NCI-H1694 (cell line): ENCODE measurements at places on chromosomes 7 and 10.
A peak's percentile ranks its signal among the peaks of the same experiment; 100 is the strongest.

GRCh38 chr10:119693262-119693957 is 32.4 kb upstream of the INPP5F start:
- DNase-seq: no peak

GRCh38 chr10:91032611-91033206 is 111.8 kb upstream of the ANKRD1 start:
- no peak for DNase-seq

DNA sequence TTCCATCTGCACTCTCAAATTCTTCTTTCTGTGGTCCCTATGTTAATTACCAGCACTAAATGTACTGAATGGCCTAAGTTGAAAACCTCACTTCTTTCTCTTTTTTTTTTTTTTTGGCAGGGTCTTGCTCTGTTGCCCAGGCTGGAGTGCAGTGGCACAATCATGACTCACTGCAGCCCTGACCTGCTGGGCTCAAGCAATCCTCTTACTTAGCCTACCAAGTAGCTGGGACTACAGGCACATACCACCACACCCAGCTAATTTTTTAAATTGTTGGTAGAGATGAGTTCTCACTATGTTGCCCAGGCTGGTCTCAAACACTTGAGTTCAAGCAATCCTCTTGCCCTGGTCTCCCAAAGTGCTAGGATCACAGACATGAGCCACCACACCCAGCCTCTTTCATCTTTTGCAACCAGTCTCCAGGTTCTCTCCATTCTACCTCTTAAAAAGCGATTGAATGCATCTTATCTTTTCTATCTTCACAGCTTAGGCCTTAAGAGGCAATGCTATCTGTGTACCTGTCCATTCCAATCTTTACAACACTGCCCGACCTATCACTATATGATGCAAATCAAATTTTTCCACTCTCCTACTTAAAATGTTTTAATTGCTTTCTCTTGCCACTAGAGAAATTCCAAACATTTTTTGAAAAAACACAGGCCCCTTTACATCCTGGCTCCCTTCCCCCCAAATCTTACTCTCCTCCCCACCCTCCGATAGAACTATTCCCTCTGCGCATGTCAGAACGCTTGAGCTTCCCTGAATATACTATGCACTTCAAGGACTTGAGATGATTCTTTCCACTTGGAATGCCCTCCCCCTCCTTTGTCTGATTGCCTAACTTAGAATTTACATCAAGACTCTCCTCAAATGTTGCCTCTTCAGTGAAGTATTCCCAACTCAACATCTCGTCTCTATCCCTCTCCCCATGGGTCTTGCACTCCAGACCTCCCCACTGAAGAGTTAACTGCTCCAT is 6.0 kb downstream of the ICA1 start:
- no peak for DNase-seq

DNA sequence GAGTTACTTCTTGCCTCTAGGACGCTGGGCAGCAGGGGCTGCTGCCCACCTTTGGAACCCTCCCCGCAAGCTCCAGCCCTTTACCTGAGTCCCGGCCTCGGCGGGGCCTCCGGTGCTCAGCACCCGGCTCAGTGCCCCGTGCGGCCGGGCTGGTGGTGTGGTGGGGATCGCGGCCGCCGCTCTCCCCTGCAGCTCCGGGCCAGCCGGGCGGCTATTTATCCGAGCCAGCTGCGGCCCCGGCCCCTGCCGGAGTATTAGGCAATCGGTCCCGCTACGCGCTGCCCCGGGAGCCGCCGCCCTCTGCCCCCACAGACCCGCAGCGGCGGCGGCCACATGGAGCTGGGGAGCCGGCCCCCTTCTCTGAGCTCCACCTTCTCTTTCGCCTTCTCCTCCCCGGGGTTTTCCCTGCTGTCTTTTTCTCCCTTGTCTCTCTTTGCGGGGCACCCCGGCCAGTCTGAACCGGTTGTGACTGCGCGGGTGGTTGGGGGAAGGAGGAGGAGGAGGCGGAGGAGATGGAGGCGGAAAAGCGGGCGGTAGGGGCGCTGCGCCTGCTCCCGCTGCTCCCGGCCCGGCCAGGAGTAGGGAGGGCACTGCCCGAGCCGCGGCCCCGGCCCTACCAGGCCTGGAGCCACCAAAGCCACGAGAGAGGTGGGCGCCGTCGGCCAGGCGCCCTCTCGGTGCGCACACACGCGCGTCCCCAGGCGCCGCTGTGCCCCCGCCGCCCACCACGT is at the start of gene SLC16A9:
TSS of gene SLC16A9 (minus strand) at position 456 of the 731 bp plus-strand sequence. CDS start 25,559 bp downstream, outside the sequence.
- peak; percentile 26 for DNase-seq

GRCh38 chr10:52652431-52653262 is 119.9 kb downstream of the MBL2 start:
- DNase-seq: no peak

DNA sequence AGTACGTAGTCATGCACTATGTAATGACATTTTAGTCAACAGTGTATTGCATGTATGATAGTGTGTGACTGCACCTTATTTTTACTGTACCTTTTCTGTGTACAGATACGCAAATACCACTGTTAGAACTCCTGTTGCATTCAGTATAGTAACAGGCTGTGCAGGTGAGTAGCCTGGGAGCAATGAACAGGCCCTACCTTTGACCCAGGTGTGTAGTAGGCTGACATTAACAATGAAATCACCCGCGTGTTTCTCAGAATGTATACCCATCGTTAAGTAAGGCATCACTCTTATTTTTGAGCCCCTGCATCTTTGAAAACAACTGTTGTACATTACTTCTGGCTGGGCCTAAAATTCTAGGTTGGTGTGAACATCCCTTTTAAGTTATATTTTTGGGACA is 41.6 kb downstream of the DAGLB start:
- DNase-seq: no peak

DNA sequence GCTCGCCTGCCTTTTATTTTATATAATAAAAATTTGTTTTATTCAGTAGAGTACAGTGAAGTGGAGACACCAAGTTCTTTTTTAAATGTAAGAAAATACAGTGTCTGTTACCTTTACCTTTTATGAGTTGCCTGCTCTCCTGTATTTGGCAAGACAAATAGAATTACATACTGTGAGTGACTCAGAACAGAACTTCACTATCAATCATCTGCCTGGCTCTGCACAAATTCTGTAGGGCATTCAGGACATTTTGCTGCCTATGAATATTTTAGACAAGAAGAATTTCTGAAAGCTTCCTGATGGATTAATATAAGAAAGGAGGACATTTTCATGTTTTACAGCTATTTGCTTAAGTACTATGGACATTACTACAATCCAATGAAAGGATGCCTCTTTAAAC is 135.4 kb upstream of the PHF14 start:
- no peak for DNase-seq

DNA sequence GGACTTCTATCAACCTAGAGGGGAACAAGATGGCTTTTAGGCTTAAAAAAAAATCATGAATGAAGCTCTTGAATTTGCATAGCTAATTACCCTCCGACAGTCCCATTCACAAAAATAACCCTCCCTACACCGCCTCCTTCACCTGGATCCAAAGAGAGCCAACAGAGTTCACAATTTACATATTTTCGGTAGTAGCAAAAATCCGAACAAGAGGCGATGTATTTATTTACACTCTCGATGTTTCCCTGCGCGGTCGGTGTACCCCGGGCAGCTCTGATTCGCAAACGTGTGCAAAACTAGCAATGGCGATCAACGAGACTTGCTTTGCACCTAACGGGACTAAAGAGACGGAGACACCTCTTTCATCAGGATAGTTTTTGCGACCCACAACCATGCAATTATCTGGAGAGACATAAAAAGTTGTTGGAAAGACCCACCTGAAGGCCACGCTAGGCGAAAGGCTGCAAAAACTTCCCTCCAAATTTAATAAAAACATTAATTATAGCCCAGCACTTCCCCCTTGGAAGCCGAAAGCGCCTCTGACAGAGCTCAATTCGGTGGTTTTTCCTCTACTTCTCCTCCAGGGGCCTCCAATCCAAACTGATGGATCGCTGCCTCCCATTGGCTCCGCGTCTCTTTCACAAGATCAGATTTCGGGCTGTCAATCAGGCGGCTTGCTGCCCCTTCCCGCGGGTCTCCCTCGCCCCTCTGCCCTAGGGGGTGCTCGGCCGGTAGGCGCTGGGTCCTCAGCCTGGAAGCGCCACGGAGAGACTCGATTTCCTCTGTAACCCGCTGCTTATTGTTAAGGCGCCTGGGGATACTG is at the start of gene ETV1:
TSS of gene ETV1 (minus strand) at position 541 of the 823 bp plus-strand sequence. CDS start 614 bp downstream, outside the sequence.
- DNase-seq: peak; percentile 36

DNA sequence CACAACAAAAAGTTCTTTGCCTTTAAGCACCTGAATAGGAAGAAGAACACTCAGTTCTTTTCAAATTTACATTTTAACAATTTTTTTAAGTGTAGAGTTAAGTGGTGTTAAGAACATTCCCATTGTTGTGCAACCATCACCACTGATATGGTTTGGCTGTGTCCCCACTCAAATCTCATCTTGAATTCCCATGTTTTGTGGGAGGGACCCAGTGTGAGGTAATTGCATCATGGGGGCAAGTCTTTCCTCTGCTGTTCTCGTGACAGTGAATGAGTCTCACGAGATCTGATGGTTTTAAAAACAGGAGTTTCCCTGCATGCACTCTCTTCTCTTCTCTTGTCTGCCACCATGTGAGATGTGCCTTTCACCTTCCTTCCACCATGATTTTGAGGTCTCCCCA is 155.7 kb downstream of the PLXNA4 start:
- no peak for DNase-seq

- peak; percentile 78 for DNase-seq
Observed at GRCh38 chr10:85224366-85224940, 896.1 kb downstream of the CCSER2 start.

DNA sequence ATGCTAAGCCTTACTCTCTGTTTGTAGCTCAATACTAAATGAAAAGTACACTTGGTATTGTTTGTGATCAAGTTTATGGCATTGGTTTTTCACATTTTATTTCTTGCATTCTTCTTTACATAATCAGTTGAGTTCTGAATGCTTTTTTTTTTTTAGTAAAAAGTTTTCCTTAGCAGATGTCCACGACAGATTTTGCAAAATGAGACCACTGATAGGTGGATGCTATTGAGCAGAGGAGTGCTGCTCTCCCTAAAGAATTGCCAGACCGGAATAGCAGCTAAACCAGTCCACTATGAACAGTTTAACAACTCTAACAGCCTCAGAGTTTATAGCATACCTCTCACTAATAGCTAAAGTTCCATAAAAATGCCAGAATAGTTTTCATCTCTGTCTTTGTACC is 225.1 kb upstream of the CACNA2D1 start:
- no peak for DNase-seq

GRCh38 chr10:35400595-35401268 is 64.4 kb downstream of the CCNY start:
- DNase-seq: no peak

DNA sequence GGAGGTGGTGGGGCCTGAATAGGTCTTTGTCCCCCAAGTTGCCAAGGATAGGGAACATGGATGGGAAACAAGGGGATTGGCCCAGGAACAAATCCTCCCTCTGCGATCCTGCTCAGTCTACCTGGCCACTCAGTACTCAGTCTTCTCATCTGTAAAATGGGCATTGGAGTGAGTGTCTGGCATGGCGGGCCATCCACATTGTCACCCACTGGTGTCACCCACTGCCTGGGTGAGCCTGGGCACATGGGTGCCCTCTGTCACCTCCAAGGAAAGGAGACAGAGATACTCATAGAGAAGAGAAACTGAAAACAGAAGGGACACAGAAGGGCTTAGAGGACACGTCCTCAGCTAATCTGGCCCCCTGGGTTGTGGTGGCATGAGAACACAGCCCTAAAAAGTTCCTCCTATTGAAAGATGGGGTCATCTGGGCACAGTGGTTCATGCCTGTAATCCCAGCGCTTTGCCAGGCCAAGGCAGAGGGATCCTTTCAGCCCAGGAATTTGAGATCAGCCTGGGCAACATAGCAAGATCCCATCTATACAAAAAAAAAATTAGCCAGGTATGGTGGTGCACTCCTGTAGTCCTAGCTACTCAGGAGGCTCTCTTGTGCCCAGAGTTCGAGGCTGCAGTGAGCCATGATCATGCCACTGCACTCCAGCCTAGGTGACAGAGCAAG is 12.5 kb upstream of the TNRC18 start:
- no peak for DNase-seq

GRCh38 chr10:104028146-104028545 is 57.5 kb downstream of the COL17A1 start:
- DNase-seq: no peak

- no peak for DNase-seq
Observed at GRCh38 chr10:103467406-103467805, 8.7 kb upstream of the CALHM1 start.

GRCh38 chr10:125035588-125036295 is 93.8 kb downstream of the ZRANB1 start:
- no peak for DNase-seq

- no peak for DNase-seq
Observed at GRCh38 chr7:101099969-101100781, 14.9 kb downstream of the TRIM56 start.

GRCh38 chr10:104622598-104623209 is 18.4 kb upstream of the SORCS3 start:
- DNase-seq: no peak

DNA sequence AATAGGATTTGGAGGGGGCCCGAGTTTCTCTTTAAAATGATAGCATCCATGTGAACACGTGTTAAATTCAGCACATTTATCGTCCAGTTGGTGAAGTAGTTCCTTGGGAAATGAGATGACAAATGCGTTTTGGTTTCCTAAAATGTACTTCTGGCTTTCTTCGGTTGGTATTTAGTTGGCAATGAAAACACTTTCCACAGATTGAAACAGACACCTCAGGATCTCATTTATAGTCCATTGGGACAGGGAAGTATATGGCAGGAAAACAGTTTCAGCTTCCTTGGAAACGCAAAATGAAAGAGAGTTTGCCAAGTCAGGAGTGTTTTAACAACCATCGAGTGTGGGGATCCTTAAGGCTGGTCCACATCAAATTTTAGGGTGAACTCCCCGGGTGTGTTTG is 19.4 kb upstream of the LYZL1 start:
- no peak for DNase-seq

GRCh38 chr7:28520074-28521015 is 108.0 kb downstream of the CREB5 start:
- no peak for DNase-seq
